ENCODE measurements at places on chromosomes 16 and 17. TPM values are rescaled to one million over a fixed set of nuclear protein-coding genes. Genes with fewer than 3 reads are reported as not detected.

DNA sequence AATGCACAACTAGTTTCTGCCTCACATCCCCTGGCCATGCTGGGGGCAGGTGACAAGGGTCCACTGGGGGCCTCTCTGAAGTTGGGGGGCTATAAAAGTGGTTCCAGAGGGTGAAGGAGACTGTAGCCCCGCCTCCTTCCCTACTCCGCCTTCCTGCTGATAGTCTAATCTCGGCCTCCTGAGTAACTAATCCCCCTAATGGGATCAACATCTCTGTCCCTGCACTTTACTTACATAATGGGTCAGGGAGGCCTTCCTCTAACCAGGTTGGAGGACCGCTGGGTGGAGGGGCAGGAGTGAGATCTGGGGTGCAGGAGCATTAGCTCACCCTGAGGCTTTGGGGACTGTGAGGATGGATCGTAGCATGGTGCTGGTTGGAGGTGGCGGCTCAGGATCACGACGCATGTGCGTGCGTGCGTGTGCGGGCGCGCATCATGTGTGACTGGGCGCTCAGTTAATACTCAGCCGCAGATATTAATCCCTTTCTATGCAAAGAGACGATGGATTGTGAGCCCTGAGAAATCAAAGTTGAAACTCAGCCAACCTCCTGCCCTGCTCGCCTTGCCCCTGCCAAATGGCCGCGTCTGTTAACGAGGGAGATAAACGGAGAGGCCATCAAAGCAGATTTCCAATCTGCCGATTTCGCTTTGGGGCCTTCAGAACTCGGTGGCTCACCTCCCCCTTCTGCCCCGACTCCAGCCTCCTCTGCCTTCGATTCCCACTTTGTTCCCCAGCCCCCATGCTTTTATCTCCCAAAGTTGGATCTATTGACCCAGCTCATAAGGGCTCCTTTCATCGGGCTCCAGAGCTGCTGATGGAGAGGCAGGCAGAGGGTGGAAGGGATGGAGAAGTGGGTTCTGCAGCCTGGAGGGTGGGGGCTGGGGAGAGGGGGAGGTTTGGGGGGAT, 107.3 kb downstream of the SDK2 start:
- H3K27ac ChIP-seq = no peak overlapping the region
- H3K4me3 ChIP-seq = no peak overlapping the region
- H3K27me3 ChIP-seq = no peaks in the 10 kb centered on the region

Gene PLA2G10
- total RNA-seq = 0.39 TPM

DNA sequence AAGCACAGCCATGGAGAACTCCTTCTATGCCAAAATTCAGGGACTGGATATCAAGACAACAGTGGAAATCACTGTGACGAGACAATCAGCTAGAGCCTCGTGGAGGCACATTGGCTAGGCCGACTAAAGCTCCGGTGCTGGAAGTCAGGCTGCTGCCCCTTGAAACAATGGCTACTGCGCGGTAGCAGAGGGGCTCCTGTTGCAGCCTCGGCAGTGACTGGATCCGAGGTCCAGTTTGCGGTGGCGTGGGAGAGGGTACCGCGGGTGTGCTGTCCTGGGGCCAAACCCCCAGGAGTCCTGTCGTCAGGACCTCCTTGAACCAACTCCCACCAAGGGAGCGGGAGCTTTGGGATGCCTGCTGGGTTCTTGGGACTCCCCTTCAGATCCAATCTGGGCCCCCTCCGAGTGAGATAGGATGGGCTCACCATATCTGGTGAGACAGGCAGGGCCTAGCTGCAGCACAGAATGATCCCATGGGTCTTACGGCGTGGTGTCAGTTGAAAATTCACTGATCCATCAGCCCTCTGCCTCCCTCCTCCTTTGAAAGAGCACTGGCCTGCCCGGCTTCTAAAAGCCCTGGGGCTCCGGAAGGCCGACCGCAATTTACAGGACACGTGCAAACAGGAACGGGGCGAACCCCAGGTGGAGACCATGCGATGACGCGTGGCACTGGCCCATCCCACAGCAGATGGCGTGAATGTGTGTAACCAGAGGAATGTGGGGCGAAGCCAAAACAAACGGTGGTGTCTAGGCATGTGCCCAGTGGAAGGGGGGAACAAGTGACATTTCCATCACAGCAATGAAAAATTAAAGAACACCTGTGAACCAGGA, 15.8 kb upstream of the KCNJ18 start:
- H3K4me1 ChIP-seq = 0 out of 2 replicates have a peak, but pooled peaks cover 1% of the 10 kb centered on the region
- H3K27me3 ChIP-seq = peaks cover 54% of the 10 kb centered on the region
- no peak overlapping the region for H3K4me3 ChIP-seq
- no peak for DNase-seq
- H3K36me3 ChIP-seq = peaks cover 78% of the 10 kb centered on the region

Gene GPRC5B
- 104 TPM for total RNA-seq

DNA sequence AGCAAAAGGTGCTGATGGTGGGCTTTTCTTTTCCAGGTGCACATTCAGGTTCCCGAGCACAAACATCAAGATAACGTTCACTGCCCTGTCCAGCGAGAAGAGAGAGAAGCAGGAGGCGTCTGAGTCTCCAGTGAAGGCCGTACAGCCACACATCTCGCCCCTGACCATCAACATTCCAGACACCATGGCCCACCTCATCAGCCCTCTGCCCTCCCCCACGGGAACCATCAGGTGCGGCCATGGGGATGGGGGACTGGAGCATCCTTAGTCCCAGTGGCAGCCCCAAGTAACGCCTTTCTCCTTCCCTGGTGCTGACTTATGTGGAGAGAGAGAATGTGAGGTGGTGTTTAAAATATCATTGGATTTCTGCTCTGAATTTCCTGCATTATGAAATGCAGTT, 43.8 kb downstream of the FOXK2 start:
- H3K27me3 ChIP-seq = no peaks in the 10 kb centered on the region
- no peak overlapping the region for H3K4me3 ChIP-seq
- no peak for DNase-seq
- peaks cover 21% of the 10 kb centered on the region for H3K36me3 ChIP-seq
- peak overlapping the region; percentile 29 for H3K27ac ChIP-seq

Gene SPECC1
- total RNA-seq = 93.4 TPM

GRCh38 chr17:67027031-67027628, 17.2 kb upstream of the CACNG1 start:
- H3K27me3 ChIP-seq = no peaks in the 10 kb centered on the region
- H3K27ac ChIP-seq = no peak overlapping the region
- DNase-seq = no peak
- no peak overlapping the region for H3K4me3 ChIP-seq
- no peaks in the 10 kb centered on the region for H3K4me1 ChIP-seq

DNA sequence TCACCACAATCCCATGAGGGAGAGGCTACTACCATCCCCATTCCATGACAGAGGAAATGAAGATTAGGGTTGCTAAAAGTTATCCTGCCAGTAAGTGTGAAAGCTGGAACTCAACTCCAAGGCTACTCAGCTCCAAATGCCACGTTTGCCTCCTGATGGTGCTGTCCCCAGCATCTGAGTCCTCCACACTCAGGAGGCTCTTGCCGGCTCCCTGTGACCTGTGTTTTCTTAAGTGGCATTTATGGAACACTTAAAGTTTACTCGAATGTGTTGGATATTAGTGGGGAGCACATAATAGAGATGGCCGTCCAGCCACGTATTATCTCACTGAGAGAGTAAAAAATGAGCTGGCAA, 267.9 kb downstream of the CBLN1 start:
- H3K4me1 ChIP-seq = peaks cover 22% of the 10 kb centered on the region
- DNase-seq = no peak
- no peak overlapping the region for H3K4me3 ChIP-seq
- H3K27ac ChIP-seq = no peak overlapping the region

GRCh38 chr17:10318535-10318934, 54.3 kb downstream of the MYH13 start:
- H3K27me3 ChIP-seq = peaks cover 8% of the 10 kb centered on the region
- H3K27ac ChIP-seq = no peak overlapping the region
- no peak overlapping the region for H3K4me3 ChIP-seq
- DNase-seq = no peak

- H3K36me3 ChIP-seq = no peaks in the 10 kb centered on the region
- H3K4me3 ChIP-seq = no peak overlapping the region
- no peaks in the 10 kb centered on the region for H3K27me3 ChIP-seq
- no peak for DNase-seq
- peaks cover 9% of the 10 kb centered on the region for H3K4me1 ChIP-seq
These were observed 10.1 kb downstream of the CTRB2 start for GRCh38 chr16:75196836-75197235.

Gene OTOP2
- not detected for total RNA-seq

Gene TNP2
- total RNA-seq = not detected

Gene BCO1
- total RNA-seq = 0.23 TPM

DNA sequence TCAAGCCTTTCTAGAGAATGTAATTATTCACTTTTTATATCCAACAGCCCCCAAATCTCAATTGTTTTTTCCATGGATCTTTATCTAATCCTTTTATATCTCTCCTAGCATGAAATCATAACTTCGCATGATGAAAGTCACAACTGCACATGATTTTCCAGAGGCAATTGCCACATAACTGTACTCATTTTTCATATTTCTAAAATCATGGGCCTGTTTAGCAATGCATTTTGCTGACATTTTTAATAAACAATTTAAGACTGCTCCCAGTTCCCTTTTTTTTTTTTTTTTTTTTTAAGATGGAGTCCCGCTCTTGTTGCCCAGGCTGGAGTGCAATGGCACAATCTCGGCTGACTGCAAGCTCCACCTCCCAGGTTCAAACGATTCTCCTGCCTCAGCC, 83.5 kb downstream of the VMP1 start:
- H3K27me3 ChIP-seq = no peaks in the 10 kb centered on the region
- no peak overlapping the region for H3K27ac ChIP-seq
- H3K36me3 ChIP-seq = no peaks in the 10 kb centered on the region
- no peak overlapping the region for H3K4me3 ChIP-seq
- H3K4me1 ChIP-seq = peaks cover 16% of the 10 kb centered on the region
- no peak for DNase-seq

Gene TPSD1
- 0.31 TPM for total RNA-seq

DNA sequence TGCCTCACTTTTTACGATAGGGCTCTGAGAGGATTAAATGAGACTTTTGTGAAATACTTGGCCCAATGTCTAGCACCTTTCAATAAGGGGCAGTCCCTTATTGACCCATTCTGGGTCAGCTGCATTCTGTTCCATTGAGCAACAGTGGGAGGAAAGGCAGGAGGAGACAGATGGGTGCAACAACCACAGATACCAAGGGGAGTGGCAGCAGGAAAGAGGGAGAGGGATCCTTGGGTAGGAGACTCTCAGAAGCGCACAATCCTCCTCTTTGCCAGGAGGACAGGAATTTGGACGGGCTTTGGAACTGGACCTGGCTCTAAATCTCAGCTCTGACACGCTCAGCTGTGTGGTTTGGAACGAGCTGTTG, 3.5 kb downstream of the PIPOX start:
- peaks cover 18% of the 10 kb centered on the region for H3K36me3 ChIP-seq
- H3K4me3 ChIP-seq = no peak overlapping the region
- no peak for DNase-seq
- H3K4me1 ChIP-seq = peaks cover 66% of the 10 kb centered on the region

GRCh38 chr17:55424893-55425540, 3.4 kb upstream of the MMD start:
- no peak overlapping the region for H3K27ac ChIP-seq
- H3K4me1 ChIP-seq = peaks cover 25% of the 10 kb centered on the region
- no peaks in the 10 kb centered on the region for H3K36me3 ChIP-seq

DNA sequence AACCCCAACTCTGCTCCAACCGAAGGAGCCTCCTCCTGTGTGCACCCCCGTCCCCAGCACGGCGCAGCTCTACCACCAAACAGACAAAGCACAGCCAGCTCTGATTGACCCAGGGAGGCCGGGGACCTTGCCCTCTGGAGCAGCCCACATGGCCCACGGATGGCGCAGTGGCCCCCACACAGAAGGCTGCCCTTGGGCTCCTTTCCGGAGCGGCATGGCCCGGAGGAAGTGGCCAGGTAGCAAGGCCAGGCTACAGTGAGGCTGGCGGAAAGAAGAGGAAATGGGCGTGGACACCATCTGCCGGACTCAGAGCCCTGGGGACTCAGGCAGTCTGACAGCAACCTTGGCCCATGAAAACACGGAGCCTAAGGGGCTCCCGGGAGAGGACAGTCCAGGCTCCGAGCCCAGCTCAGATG, 19.9 kb upstream of the ZC3H18 start:
- no peak for DNase-seq
- H3K4me3 ChIP-seq = no peak overlapping the region

GRCh38 chr17:38403491-38403890, 24.8 kb upstream of the ARHGAP23 start:
- H3K4me3 ChIP-seq = peak overlapping the region; percentile 45
- H3K27me3 ChIP-seq = no peaks in the 10 kb centered on the region
- peak overlapping the region; percentile 70 for H3K27ac ChIP-seq
- H3K4me1 ChIP-seq = peaks cover 37% of the 10 kb centered on the region

Gene TNFRSF17
- total RNA-seq = 0.18 TPM

Gene RAMP2
- total RNA-seq = 13.1 TPM

GRCh38 chr17:6496116-6496481, 51.8 kb downstream of the PIMREG start:
- H3K27ac ChIP-seq = peak overlapping the region; percentile 74
- peak overlapping the region; percentile 62 for H3K4me3 ChIP-seq
- peaks cover 6% of the 10 kb centered on the region for H3K27me3 ChIP-seq

DNA sequence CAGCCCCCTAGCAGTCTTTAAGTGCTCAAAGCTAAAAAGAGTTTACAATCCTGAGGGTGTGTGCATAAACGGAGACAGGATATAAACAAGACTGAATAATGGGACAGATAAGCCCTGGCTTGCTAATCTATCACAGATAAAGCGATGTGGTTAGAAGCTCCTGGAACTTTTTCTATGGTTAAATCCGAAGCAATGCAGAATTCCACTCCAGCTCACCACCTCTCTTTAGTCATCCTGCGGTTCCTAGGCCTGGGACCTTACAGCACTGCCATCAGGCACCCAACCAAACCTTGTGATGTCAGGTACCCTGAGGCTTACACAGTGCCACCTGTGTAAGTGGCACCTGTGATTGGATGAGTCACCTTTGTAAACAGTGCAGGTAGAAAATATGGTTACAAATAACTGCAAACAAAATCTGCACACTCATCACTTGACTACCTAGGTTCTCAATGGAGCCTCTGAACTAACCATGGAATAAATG, 31.5 kb upstream of the B4GALNT2 start:
- H3K4me3 ChIP-seq = no peak overlapping the region
- H3K36me3 ChIP-seq = no peaks in the 10 kb centered on the region
- no peak overlapping the region for H3K27ac ChIP-seq

Gene KRTAP9-4
- total RNA-seq = not detected

Data from WTC11 (cell line).